Hepatocyte (in vitro differentiated cells): ENCODE measurements at places on chromosomes 5 and 9. TPM values are rescaled to one million over a fixed set of nuclear protein-coding genes. Genes with fewer than 3 reads are reported as not detected.

AFAP1L1 gene
- 1.2 and 1.3 TPM in 2 replicates for total RNA-seq

PMPCA gene
- total RNA-seq, result 45.1 and 45.8 TPM in 2 replicates

HRH2 gene
- 1.9 and 2.5 TPM in 2 replicates for total RNA-seq

CFAP157 gene
- not detected in 2 replicates for total RNA-seq

GRIN3A gene
- total RNA-seq, result under 0.01 and 0.10 TPM in 2 replicates

MCTP1 gene
- 5.7 and 8.7 TPM in 2 replicates for total RNA-seq

SH2D3C gene
- 0.23 and 0.96 TPM in 2 replicates for total RNA-seq

FOXD4 gene
- 0.28 and 0.30 TPM in 2 replicates for total RNA-seq

PCDHA12 gene
- 18.7 TPM in 2 replicates for total RNA-seq

PCDHGA12 gene
- 0.70 and 0.96 TPM in 2 replicates for total RNA-seq

NMUR2 gene
- total RNA-seq, result 0.40 TPM in 1 of 2 replicates, not detected in the other

GNA14 gene
- total RNA-seq, result 1.5 and 3.1 TPM in 2 replicates

GRCh38 chr5:61933787-61934626 is 372.0 kb upstream of the KIF2A start:
- DNase-seq, result peak; percentile 75
- no peak overlapping the region for H3K27ac ChIP-seq
- no peak overlapping the region for H3K4me3 ChIP-seq
- no peaks in the 10 kb centered on the region for H3K4me1 ChIP-seq
- H3K27me3 ChIP-seq, result no peaks in the 10 kb centered on the region
- no peaks in the 10 kb centered on the region for H3K36me3 ChIP-seq

DNA sequence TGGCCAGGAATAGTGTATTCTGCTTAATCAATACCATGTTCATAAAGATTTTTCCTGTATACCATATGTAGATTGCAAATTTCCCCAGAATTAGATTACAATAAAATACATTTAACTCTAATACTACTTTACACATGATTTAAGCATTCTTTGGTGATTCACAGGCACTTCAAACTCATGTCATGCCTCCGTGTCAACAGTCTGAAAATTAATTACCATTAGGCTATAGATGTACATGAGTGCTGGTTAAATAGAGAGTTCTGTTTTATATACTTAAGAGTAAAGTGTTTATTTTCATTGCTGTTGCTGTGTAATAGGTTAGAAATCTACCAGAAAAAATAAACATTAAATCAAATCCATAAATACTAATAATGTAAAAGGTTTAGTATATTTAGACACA is 159.8 kb downstream of the ZSWIM6 start:
- H3K27me3 ChIP-seq, result no peaks in the 10 kb centered on the region
- no peak for DNase-seq
- H3K27ac ChIP-seq, result no peak overlapping the region

DNA sequence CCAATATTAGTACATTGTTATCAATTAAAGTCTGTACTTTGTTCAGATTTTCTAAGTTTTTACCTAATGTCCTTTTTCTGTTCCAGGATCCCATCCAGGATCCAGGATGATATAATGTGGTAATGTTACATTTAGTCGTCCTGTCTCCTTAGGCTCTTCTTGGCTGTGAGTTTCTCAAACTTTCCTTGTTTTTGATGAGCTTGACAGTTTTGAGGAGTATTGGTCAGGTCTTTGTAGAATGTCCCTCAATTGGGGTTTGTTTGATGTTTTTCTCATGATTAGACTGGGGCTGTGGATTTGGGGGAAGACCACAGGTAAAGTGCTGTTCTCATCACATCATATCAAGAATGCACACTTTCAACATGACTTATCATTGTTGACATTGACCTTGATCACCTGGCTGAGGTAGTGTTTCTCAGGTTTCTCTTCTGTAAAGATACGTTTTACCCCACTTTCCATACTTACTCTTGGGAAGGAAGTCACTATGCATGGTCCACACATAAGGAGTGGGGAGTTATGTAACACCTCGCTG is 9.6 kb downstream of the NDFIP1 start:
- no peak overlapping the region for H3K27ac ChIP-seq
- H3K4me1 ChIP-seq, result peaks cover 6% of the 10 kb centered on the region
- no peak for DNase-seq
- no peaks in the 10 kb centered on the region for H3K27me3 ChIP-seq
- H3K4me3 ChIP-seq, result no peak overlapping the region

- no peak for DNase-seq
- H3K4me1 ChIP-seq, result peaks cover 24% of the 10 kb centered on the region
- H3K27ac ChIP-seq, result no peak overlapping the region
- no peak overlapping the region for H3K4me3 ChIP-seq
Observed at GRCh38 chr5:142815469-142815868, 45.3 kb downstream of the ARHGAP26 start.

- no peak overlapping the region for H3K4me3 ChIP-seq
- H3K4me1 ChIP-seq, result no peaks in the 10 kb centered on the region
- no peak for DNase-seq
Observed at GRCh38 chr5:932151-932627, 39.5 kb downstream of the TRIP13 start.

DNA sequence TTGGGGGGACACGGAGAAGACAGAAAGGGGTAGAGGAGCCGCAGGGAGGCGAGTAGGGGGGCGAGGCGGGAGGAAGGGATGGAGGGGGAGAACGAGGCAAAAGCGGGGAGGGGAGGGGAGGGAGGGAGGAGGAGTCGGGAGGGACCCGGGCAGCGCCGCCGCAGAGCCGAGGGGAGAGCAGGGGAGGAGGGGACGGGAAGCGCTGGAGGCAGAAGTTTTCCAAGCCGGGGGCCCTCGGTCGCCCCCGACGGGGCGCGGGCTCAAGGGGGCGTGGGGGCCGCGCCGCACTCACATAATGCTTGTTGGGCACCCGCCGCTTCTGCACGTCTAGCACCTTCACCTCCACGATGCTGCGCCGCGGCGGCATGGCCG is 353 bp downstream of the SH3PXD2B start:
- DNase-seq, result peak; percentile 78
- peaks cover 18% of the 10 kb centered on the region for H3K4me1 ChIP-seq
- H3K4me3 ChIP-seq, result peak overlapping the region; percentile 90
- no peaks in the 10 kb centered on the region for H3K36me3 ChIP-seq
- H3K27me3 ChIP-seq, result no peaks in the 10 kb centered on the region

- no peaks in the 10 kb centered on the region for H3K36me3 ChIP-seq
- H3K4me1 ChIP-seq, result no peaks in the 10 kb centered on the region
- H3K27ac ChIP-seq, result no peak overlapping the region
- H3K4me3 ChIP-seq, result no peak overlapping the region
- DNase-seq, result no peak
Observed at GRCh38 chr9:99264070-99264680, 42.1 kb downstream of the SEC61B start.

GRCh38 chr5:74112372-74113195 is 486.6 kb downstream of the ARHGEF28 start:
- DNase-seq, result no peak
- no peaks in the 10 kb centered on the region for H3K27me3 ChIP-seq
- no peak overlapping the region for H3K4me3 ChIP-seq
- peaks cover 19% of the 10 kb centered on the region for H3K4me1 ChIP-seq

GRCh38 chr9:126338945-126339344 is 12.3 kb downstream of the MVB12B start:
- H3K4me1 ChIP-seq, result peaks cover 28% of the 10 kb centered on the region
- H3K27me3 ChIP-seq, result no peaks in the 10 kb centered on the region
- H3K27ac ChIP-seq, result no peak overlapping the region
- no peaks in the 10 kb centered on the region for H3K36me3 ChIP-seq
- DNase-seq, result no peak

- H3K36me3 ChIP-seq, result no peaks in the 10 kb centered on the region
- no peak for DNase-seq
- H3K4me1 ChIP-seq, result no peaks in the 10 kb centered on the region
- no peaks in the 10 kb centered on the region for H3K27me3 ChIP-seq
- H3K4me3 ChIP-seq, result no peak overlapping the region
Observed at GRCh38 chr9:80144856-80145255, 573.1 kb downstream of the TLE4 start.

GRCh38 chr5:171421331-171422262 is 2.1 kb downstream of the FGF18 start:
- no peak overlapping the region for H3K27ac ChIP-seq
- no peak for DNase-seq
- peaks cover 8% of the 10 kb centered on the region for H3K4me1 ChIP-seq
- H3K4me3 ChIP-seq, result no peak overlapping the region

DNA sequence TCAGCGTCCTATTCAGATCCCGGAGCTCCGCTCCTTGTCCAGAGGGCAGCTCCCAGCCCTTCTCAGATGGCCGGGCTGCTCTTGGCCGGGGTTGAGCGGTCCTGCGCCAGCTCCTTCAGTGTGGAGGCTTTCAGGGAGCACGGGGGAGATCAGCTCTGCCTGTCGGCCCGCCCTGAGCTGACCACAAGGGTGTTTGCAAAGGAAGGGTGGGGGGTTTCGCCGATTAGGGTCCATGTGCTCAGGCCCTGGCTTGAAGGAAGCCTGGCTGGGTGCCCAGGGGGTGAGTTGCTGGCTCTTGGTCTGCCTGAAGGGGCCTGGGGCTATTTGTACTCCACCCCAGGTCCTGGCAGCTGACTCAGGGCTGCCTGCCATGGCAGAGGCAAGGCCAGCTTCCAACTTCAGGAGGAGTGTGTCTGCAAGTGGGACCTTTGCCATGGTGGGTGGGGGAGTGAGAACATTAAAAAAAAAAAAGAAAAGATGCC is 250.1 kb upstream of the KLF4 start:
- no peaks in the 10 kb centered on the region for H3K36me3 ChIP-seq
- no peaks in the 10 kb centered on the region for H3K27me3 ChIP-seq
- H3K4me1 ChIP-seq, result peaks cover 31% of the 10 kb centered on the region
- H3K27ac ChIP-seq, result peak overlapping the region; percentile 39

DNA sequence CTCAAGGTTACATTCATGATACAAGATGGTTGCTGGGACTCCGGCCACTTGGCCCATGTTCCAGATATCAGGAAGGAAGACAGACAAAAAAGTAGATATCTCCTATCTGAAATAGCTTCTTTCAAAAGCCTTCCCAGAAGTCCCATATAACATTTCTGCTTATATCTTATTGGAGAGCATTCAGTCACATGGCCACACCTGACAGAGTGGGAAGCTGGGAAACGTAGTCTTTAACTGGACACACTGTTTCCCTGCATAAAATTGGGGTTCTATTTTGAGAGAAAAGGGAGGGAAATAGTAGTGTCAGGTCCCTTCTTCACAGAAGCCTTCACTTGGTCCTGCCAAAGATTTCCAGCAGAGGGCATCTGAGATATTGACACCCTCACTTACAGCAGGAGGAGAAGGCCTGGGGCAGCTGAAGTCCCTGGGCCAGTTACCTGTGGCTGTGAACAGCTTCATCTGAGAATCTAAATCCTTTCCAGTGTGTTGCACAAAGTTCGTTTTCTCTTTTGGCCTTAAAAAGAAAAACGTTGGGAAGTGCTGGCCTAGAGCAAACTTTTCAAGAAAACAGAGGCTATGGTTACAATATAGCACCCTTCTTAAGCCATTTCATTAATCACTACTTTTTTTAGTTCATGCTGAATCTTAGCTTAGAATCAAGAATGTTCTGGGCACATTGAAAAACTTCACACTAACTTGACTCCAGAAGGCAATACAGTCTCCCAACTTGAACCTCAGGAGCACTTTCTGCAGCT is 33.5 kb downstream of the SPEF2 start:
- no peaks in the 10 kb centered on the region for H3K4me1 ChIP-seq
- DNase-seq, result peak; percentile 51
- no peaks in the 10 kb centered on the region for H3K27me3 ChIP-seq
- H3K36me3 ChIP-seq, result no peaks in the 10 kb centered on the region

DNA sequence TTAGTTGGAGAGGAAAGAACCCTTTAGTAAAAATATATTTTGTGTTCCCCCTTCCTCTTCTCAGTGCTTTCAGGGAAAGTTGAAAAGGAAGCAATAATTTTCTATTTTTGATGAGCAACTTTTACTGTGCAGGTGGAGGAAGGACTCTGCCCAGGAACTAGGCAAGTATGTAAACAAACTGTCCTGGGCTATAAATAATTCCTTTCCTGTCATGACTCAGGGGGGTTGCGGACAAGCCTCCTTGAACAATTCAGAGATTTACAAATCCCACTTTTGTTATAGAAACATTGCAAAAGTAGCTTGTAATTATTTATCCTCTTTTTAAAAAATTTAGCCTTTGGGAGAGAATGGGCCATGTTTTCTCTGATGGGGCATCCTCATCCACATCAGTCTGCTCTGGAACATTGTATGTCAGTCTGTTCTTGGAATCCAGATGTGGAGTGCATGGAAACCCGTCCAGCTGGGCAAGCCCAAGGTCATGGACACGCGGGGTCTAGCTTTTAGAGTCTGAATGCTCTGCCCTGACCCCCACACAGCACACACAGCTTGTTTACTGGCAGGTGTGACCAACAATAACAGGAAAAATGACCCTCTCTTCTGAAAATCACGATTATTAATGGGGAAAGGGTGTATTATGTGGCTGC is 127.6 kb downstream of the GADD45G start:
- DNase-seq, result peak; percentile 59
- no peak overlapping the region for H3K4me3 ChIP-seq
- H3K27me3 ChIP-seq, result no peaks in the 10 kb centered on the region
- H3K27ac ChIP-seq, result peak overlapping the region; percentile 50
- H3K36me3 ChIP-seq, result no peaks in the 10 kb centered on the region

- H3K4me3 ChIP-seq, result no peak overlapping the region
- no peak for DNase-seq
- no peaks in the 10 kb centered on the region for H3K36me3 ChIP-seq
- H3K27me3 ChIP-seq, result no peaks in the 10 kb centered on the region
Observed at GRCh38 chr5:107813559-107813958, 142.8 kb upstream of the EFNA5 start.

DNA sequence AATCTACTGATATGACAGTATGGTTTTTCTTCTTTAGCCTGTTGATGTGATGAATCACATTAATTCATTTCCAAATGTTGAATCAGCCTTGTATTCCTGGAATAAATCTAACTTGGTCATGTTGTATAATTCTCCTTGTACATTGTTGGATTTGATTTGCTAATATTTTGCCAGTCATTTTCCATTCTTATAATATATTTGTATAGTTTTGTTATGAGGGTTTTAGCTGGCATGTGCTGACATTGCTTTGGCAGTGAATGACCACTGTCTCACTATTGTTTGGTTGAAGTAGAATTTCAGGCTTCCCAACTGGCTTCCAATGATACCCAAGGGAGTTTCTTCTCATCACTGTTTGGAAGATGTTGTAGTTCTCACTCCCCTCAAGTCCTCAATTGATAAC is 983.0 kb upstream of the PTPRD start:
- H3K27ac ChIP-seq, result no peak overlapping the region
- H3K36me3 ChIP-seq, result no peaks in the 10 kb centered on the region
- no peaks in the 10 kb centered on the region for H3K4me1 ChIP-seq
- no peak for DNase-seq

GRCh38 chr5:72477176-72477575 is 30.0 kb downstream of the ZNF366 start:
- no peaks in the 10 kb centered on the region for H3K4me1 ChIP-seq
- H3K27me3 ChIP-seq, result no peaks in the 10 kb centered on the region

- DNase-seq, result no peak
- H3K4me1 ChIP-seq, result peaks cover 32% of the 10 kb centered on the region
- H3K36me3 ChIP-seq, result no peaks in the 10 kb centered on the region
- H3K27ac ChIP-seq, result no peak overlapping the region
- no peaks in the 10 kb centered on the region for H3K27me3 ChIP-seq
Observed at GRCh38 chr9:94807556-94807955, 81.1 kb downstream of the AOPEP start.
